LoVo (cell line): ENCODE measurements at places on chromosomes 1 and 21.

- no peak for DNase-seq
Measured at GRCh38 chr1:169680377-169681019, 30.9 kb downstream of the SELL start.

- no peak for DNase-seq
Measured at GRCh38 chr1:158972841-158973240, 36.9 kb upstream of the IFI16 start.

- no peak for DNase-seq
Measured at GRCh38 chr21:42777757-42778344, 101.5 kb downstream of the WDR4 start.

GRCh38 chr1:203537806-203538464 is 44.0 kb downstream of the OPTC start:
- DNase-seq: no peak

- DNase-seq: no peak
Measured at GRCh38 chr1:193443886-193444285, 257.5 kb upstream of the B3GALT2 start.

DNA sequence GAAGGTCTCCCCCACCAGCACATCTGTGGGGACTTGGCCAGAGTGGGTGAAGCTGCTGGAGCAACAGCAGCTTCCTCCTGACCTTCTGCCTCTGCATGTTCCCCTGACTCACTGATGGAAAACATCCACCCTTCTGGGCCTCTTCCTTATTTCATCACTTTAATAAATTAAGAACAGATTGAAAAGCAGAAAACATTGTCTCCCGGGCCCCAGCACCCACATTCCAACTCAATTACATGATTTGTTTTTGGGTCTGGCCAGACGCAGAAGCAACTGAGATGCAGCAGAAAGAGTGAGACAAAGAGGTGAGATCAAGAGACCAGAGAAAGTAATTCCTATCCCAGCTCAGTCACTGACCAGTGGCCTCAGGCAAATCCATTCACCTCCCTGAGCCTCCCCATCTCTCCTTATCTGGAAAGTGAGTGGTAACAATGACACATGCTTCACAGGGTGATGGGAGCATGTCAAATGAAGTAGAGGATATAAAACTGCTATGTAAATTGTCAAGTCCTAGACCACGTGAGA is 157.1 kb downstream of the ELAVL4 start:
- DNase-seq: no peak

DNA sequence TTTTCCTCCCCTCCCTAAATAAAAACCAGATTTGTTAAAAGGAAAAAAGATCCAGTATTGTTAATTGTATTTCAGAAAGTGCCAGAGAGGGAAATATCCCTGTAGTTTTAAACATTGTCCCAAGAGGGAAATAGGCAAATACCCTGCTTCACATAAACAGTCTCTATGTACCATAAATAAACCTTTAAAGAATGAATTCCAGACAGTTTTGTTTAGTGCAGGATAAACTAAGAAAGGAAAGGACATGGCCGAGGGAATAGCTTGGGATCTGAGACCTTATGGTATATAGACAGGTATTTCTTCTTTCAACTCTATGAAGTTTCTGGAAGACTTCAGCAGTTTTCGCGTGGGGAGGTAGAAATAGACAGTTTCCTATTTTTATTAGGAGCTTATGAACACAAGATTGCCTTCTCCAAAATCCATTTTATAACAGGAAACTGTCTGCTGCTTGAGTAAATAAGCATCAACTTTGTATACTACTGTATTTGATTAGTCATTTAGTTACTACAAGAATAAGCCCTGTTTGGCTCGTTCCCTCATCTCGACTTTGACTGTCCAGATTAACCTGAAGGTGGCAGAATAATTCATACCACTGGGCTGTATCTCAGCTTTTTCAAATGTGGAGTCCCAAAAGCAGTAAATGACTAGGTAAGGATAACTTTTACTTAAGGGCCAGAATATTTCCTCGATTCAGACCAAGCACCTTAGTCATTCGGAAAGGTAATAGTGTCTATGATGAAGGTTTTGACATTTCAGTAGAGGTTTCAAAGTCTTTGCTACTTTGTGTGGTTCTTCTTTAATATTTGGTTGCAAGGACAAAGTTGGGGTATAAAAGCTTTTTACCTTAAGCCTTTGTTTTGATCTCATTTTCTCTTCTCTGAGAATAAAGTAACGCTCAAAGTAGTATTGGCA is 177.5 kb downstream of the VPS13D start:
- peak; percentile 7 for DNase-seq

GRCh38 chr1:1244192-1244811 is 2.2 kb downstream of the C1QTNF12 start:
- DNase-seq: no peak

DNA sequence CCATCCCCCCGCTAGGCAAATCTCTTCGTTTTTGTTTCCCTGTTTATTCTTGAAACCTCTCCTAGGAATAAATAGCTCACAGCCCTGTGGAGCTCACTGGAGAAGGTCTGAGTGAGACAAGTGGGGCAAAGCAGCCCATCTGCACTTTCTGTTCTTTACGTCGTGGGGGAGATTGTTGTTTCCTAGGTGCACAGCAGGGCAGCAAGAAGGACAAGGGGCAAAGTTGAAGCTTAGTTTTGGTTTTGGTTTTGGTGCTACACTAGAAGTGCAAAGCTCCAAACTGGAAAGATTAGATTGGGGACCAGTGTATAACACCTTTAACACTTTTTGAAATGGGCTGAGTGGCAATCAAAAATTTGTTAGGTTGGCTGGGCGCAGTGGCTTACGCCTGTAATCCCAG is 76.6 kb downstream of the GPR88 start:
- DNase-seq: no peak

DNA sequence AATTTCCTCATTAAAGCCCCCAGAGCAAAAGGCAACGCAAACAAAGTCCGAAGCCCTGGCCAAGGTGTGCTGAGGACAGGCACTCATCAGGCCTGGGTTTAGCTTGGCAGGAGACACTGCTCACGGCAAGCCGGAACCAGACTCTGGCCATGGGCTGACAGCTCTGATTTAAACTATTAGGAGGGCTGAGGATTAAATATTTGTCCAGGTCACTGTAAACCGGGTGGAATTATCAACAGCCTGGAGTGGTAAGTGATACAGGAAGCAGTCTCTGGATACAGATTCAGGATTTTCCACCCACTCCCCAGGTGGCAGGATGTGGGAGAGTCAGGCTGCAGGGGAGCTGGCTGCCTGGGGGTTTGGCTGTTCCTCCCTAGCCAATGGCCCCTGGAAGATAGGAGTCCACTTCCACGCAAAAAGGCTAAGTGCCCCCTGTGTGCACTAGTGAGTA is 42.4 kb downstream of the SLC66A1 start:
- no peak for DNase-seq

- no peak for DNase-seq
Measured at GRCh38 chr1:60936163-60936562, 146.2 kb upstream of the NFIA start.
